ENCODE measurements at places on chromosomes 5 and 9.

DNA sequence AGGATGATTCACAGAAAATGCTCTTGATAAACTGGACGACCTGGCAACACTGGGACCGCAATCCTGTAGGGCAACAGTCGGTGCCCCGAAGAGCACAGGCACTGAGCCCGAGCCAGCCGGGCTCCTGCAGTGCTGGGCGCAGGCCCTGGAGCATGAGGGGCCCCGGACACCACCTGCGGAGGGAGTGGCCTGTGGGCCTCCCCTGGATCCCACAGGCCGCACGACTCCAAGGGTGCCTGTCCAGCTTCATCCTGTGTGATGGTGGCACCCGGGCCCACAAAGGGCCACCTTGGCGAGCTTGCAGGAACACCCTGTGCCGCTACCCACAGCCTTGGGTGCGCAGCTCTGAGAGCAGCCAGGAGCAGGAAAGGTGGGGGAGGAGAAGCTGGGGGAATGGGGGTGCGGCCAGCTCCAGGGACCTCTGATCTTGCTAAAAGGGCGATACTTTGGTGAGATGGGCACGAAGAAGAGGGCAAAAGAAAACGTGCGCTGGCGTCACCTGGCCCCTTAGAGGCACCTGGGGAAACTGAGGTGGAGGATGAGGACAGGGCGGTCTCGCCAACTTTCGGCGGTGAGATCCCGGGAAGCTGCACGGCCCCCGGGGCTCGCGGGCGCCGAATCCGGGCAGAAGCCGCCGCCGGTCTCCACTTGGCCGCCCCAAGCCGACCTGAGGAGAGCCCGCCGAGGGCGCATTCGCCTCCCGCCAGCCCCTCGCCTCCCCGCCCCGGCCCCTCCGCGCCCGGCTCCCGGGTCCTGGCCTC lies 722 bp downstream of the TBC1D9B start:
- peak; percentile 61 for DNase-seq

GRCh38 chr9:86405086-86405491 lies 50.9 kb upstream of the TUT7 start:
- DNase-seq: no peak

DNA sequence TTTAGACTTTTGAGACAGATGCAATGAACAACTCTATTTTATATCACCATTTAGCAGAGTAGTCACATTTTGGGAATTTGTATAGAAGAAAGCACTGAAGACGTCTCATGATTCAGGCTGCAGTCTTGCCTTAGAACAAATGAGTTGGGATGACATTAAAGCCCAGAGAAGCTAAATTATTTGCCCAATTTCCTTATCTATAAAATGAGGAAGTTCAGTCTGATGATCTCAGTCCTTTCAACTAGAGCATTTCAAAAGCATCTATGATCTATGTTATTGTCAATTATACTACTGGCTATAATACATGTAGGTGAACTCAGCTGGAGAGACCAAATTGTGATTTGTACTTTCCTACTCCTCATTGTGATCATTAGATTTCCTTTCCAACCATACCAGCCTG lies 154.1 kb downstream of the OSTF1 start:
- peak; percentile 37 for DNase-seq

DNA sequence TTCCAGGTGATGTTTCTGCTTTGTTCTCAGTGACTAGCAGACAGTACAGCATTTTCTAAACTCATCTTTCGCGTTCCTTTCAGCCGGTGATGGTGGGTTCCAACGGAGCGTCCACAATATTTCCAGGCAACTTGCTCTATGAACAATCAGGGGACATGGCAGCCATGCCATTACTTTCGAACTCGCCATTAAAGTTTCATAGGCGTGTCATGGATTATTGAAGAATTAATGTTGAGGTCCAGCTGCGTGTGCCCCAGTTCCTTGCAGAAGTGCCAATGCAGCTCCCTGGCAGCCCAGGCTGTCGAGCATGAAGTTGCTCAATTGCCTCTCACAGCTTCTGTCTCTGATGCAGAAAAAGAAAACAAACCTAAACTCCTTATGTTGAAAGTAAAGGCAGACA lies 262.2 kb downstream of the IRX2 start:
- no peak for DNase-seq

- DNase-seq: no peak
Observed at GRCh38 chr5:176183321-176184074, 54.7 kb upstream of the SIMC1 start.

- peak; percentile 50 for DNase-seq
Observed at GRCh38 chr9:137095664-137096517, 9.1 kb downstream of the MAN1B1 start.

DNA sequence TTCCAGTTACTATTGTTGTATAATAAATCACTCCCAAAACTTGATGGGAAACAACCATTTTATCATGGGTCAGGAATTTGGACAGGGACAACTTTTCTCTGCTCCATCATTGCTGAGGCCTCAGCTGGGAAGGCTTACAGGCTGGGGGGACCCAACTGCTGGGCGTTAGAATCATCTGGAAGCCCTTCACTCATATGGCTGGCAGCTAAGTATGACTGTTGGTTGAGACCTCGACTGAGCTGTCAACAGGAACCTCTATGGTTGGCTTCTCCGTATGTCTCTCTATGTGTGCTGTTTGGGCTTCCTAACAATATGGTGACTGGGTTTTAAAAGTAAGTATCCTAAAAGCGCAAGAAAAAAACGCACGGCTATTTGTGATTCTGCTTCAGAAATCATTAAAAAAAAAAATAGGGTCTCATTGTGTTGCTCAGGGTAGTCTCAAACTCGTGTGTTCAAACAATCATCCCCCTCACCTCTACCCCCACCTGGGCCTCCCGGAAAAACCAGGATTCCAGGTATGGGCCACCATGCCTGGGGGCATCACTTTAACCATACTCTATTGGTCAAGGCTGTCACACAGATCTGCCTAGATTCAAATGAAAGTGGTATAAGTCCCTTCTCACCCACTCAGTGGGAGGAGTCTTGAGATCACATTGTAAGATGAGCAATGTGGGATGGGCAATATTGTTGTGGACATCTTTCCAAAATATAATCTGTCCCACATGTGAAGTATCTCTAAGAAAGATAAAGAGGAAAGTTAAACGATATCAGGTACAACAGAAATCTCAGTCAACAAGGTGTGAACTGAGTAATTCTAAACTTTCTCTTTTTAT lies 15.2 kb downstream of the FNBP1 start:
- no peak for DNase-seq

DNA sequence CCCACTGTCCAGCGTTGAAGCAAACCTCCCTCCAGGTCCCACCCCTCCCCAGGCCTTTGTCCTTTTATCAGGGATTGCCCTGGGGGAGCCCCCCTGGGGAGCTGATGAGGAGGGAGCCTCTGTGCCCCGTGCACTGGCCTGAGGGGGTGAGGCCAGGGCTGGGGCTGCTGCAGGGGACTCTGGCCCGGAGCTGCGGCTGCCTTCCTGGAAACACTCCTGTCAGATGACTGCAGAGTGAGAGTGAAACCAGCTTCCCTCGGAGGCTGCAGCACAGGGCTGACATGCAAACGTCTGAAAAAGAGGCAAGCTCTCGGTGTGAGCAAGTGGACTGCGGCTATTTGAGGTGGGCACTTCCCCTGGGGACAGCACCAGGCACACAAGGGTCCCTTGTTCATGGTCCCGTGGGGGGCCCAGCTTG lies 4.6 kb upstream of the TRAF2 start:
- DNase-seq: peak; percentile 58

DNA sequence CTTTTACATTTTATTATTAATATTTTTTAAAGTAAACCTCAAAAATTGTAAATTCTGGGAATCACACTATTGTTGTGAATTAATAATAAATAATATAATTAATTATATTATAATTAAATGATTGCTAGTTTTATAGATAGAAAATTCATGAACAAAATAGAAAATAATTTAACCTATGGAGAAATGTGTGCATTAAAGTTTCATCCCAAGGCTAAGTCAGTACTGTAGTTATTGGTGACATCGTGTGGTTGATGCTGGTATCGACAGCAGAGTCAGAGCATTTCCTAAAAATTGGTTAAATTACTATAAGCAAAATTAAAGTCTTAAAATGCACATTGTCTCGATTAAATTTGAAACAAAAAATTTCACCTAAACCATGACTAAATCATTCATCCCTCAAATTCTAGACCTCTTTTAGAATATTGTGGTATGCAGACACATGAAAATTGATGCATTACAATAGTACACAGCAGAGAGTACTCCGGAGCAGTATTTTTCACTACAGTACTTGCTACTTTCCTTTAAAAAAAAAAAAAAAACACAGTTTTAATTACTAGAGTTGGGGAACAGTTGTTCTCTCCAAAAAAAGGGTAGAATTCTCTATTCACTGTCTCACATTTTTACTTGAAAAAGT lies 73.9 kb downstream of the RORB start:
- peak; percentile 59 for DNase-seq

DNA sequence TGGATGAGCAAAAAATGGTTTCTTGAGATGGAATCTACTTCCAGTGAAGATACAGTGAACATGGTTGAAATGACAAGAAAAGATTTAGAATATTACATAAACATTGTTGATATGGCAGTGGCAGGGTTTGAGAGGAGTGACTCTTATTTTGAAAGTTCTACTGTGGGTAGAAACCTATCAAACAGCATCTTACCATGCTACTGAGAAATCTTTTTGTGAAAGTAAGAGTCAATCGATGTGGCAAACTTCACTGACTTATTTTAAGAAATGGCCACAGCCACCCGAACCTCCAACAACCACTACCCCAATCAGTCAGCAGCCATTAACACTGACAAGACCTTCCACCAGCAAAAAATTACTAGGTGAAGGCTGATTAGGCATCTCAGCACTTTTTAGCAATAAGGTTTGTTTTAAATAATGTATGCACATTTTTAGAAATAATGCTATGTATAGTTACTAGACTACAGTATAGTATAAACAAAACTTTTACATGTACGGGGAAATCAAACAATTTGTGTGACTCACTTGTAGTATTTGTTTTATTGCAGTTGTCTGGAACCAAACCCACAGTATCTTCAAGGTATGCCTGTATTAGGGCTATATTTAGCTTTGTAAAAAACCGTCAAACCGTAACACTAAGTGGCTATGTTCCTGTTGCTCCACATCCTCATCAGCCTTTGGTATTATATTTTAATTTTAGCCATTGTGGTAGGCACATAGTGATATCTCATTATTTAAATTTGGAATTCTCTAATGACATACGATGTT lies 30.6 kb upstream of the ADAMTS6 start:
- peak; percentile 10 for DNase-seq

DNA sequence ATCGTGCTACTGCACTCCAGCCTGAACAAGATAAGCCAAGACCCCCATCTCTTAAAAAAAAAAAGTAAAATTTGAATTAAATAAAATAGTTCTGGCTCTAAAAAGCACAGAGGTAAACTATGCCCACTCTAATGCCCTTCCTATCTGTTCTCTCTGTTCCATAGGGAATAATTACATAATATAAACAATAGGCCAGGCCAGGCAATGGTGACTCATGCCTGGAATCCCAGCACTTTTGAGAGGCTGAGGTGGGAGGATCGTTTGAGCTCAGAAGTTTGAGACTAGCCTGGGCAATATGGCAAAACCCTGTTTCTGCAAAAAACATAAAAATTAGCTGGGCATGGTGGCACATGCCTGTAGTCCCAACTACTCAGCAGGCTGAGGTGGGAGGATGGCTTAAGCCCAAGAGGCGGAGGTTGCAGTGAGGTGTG lies 47.4 kb downstream of the MYO10 start:
- DNase-seq: no peak

- no peak for DNase-seq
Observed at GRCh38 chr5:92808474-92808873, 772.5 kb downstream of the NR2F1-AS1 start.

GRCh38 chr5:38940230-38940858 lies 94.5 kb downstream of the OSMR start:
- DNase-seq: peak; percentile 16

- DNase-seq: peak; percentile 89
Observed at GRCh38 chr5:148746826-148747535, 79.4 kb upstream of the ADRB2 start.

DNA sequence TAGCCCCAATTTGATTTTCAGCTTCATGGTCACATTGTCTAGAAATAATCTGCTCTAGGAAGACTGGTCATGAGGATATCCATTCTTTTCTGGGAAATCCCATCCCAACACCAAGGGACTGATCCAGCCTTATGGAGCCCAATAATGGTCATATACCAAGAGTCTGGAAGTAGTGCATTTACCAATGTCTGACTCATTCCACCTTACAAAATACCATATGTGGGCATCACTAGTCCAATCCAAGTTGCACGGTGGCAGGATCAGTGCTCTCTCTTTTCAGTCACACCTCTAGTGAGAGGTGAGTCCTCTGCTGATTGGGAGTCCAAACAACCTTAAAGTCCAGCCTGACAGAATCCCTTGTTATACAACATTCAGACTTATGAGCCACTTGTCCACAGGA lies 73.7 kb downstream of the FEM1C start:
- DNase-seq: no peak

- no peak for DNase-seq
Observed at GRCh38 chr5:57276353-57276752, 102.5 kb downstream of the GPBP1 start.

DNA sequence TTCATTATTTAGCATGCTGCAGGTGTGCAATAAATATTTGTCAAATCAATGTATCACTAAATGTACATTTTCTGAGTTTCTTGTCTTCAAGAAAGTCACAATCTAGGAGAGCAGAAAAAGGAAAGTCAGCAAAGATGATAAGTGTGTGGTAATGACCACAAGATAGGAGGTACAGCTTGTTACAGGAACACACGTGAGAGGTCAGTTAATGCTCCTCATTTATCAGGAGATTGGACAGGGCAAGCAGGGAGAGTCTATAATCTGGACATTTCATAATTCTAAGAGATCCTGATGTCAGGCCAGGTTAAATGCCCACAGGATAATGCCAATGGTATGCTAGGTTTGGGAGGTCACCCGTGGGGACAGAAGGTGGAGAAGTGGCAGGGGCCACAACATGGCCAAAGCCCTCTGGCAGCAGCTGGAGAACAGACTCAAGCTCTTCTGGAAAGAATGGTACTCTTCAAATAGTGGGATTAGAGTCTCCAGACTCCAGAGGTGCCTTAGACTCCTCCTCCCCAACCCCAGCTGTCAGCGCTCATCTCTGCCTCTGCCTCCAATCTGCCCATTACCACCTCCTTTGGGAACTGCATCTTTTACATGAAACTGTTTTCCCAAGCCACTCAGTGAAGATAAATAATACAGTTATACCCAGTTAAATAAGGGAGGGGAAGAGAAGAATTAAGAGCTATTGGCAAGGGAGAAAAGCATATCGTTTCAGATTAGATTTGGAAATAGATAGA lies 114.3 kb downstream of the ASTN2 start:
- DNase-seq: no peak

GRCh38 chr9:18626046-18626698 lies 152.2 kb downstream of the ADAMTSL1 start:
- DNase-seq: no peak

- peak; percentile 15 for DNase-seq
Observed at GRCh38 chr5:120140501-120140900, 323.6 kb upstream of the PRR16 start.

Measured in hematopoietic multipotent progenitor cell treated with erythropoietin and hydrocortisone succinate and interleukin-3 and kit ligand, for 4 days (in vitro differentiated cells).